ENCODE measurements at places on chromosomes 5 and 9. TPM values are rescaled to one million over a fixed set of nuclear protein-coding genes. Genes with fewer than 3 reads are reported as not detected.

DNA sequence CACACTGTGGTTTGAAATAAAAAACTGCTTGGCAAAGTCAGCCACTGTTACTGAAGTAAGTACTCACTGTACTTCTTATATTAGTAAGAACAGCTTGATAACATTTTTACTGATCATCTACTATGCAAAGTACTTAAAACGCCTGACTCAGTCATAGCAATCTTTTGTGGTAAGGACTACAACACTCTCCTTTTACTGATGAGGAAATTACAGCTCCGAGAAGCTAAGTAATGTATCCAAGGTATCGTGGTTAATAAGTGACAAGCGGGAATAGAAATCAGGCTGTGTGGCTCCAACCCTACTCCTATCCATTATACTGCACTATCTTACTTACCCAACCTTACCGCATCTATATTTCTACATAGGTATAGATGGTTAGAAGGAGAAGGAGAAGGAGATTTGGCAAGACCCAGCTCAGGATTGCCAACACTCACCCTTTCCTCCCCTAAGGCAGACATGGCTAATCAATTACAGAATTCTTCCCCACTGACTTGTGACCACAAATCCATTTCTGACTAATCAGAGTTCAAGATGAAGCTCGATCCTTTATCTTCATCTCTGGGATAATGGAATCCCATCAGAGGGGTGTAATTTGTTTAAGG, 281.4 kb downstream of the SPOCK1 start:
- ATAC-seq, result no peak

GRCh38 chr9:20208961-20209371, 413.3 kb downstream of the MLLT3 start:
- peak; percentile 82 for ATAC-seq

DNA sequence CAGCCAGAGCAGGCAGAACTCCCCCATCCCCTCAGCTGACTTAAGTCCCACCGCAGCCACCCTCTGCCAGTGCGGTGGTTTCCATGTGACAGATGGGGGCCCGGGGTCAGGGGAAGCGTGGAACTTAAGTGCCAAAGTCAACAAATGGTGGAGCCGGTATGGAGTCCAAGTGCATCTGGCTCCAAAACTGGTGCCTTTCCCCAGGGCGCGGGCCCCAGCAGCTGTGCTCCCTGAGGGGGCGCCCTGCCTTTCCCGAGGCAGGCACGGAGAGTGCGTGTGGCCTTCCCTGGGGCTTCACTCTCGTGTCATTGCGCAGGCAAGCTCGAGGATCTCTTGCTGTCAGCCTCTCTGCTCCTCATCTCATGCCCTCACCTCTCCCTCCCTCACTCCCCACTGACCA, 33.8 kb downstream of the SLC46A2 start:
- no peak for ATAC-seq

GRCh38 chr9:21682981-21683380, 119.5 kb upstream of the MTAP start:
- ATAC-seq, result no peak

GRCh38 chr5:171783051-171783450, 2.6 kb upstream of the SMIM23 start:
- no peak for ATAC-seq

- ATAC-seq, result no peak
Measured at GRCh38 chr5:175479125-175479881, 943 bp downstream of the SFXN1 start.

- no peak for ATAC-seq
Measured at GRCh38 chr5:137010226-137010625, 488.9 kb downstream of the SPOCK1 start.

DNA sequence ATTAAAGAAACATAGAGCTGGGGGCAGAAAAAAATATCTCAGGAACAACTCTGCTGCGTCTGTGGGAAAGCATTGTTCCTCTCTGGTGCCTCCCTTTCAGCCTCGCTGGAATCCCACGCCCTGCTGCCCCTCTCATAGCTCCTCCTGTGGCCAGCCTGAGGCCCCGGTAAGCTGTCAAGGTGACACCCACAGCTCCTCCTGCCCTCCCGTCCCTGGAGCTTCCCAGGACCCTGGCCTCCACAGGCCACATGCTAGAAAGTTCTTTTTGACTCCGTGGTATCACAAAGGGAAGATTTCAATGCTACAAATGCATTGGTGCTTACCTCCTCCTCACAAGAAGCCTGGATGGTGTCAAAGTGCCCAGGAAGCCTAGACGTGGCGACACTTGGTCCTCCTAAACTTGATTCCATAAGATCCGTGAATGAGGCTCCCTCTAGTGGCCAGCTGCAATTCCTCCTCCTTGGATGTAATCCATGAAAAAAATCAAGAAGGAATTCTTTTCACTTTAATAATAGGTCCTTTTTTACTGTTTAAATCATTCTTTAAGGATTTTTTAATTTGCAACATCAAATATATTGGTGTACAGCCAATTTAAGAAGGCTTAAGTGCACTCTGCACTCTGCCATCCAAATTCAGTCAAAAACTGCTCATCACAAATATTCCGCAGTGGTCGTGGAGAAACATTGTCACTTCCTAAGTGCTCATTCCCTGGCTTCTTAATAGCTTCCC, 104.9 kb downstream of the CFAP90 start:
- no peak for ATAC-seq

DNA sequence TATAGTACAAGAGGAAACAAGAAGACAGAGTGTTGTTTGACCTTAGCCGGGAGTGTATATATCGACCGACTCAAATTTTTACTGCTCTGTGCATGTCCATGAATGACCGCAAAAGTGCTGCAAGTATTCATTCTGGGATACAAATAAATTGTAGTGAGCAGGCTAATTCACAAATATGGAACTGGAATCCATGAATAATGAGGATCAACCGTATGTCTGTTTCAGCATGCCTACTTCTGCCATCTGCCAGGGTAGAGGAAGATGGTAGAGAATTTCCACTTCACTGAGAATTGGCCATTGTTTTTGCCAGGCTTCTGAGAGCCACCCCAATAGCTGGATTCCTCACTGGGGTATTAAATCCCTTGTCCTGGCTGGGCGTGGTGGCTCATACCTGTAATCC, 8.5 kb upstream of the RALGPS1 start:
- ATAC-seq, result no peak

OTP gene
- not detected for total RNA-seq

TLR4 gene
- not detected for total RNA-seq
